CD4-positive, alpha-beta T cell treated with Interleukin-12 subunit alpha and Interleukin-12 subunit beta, for 1 hour (primary cell): ENCODE measurements at places on chromosomes 4 and X.

GRCh38 chr4:142085513-142086292 lies 449.3 kb downstream of the IL15 start:
- no peak for DNase-seq

- DNase-seq, result no peak
Measured at GRCh38 chr4:68257719-68258118, 12.2 kb upstream of the TMPRSS11B start.

DNA sequence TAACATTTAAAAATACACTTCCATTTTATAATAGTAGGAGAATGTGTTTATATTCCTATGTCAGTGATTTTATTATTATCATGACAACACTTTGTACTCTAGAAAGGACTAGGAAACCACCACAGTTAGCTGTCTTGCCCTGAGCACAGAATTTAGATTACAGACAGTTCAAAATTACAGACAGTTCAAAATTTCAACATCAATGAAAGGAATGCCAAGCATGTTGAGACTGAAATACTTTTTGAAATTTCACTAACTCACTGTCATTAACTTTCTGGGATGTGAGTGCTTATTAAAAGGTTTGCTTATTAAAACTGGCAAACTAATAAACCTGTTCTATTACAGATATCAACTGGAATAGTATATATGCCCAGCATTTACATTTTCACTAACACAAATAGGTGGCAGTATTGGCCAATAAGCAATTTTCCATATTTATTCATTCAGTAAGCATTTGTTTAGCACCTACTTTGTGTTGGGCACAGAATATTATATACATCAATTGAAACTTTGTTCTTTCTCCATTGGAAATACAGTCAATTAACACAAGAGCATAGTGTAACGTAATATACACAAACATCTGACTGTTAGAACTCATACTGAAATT lies 179.4 kb downstream of the FBXW7 start:
- DNase-seq, result no peak

DNA sequence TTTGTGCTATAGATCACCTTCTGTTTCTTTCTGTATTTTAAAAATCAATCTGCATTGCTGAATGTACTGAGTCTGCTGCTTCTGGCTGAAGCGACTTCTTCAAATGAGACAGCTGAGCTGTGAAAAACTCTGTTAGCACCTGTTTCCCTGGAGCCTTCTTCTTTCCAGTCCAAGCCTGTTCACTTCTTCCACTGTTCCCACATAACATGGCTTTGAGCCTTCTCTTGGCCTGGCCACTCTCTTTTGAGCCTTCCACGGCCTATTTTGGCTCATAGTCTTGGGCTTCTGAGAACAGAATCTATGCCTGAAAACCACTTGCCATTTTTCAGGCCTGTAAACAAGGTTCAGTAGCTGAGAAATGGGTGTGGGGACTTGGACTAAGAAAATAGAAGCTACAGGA lies 132.9 kb upstream of the IGFBP7 start:
- no peak for DNase-seq

DNA sequence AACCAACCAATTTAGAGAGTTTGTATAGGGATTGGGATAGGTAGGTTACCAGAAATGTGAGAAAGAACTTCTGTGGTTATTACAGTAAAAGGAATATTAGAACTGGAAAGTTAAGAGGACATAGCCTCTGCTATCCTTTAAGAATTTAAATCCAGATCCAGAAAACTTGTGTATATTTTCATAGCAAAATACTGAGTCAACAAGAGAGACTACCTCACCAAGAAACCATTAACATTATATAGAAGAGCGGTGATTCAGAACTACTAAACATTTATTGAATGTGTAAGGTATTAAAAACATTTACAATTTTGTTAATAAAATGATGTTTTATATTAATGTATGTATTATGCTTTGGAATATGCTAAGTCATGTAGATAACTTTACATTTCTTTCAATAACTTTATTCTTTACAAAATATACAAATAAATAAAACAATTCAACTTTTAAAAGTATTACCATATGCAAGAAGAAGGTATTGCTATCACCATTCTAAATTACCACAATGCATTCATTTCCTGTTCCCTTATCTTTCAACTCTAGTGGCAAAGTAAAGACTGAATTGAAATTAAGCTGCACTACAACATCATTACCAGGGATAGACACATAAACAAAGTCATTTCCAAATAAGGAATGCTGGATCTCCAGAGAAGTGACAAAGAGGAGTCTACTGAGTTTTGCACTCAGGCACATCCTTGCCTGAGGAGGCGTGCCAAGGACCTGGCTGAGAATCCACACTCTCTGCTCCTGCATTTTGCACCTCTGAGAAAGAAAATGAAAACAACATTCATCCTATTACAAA lies 6.1 kb upstream of the BDH2 start:
- no peak for DNase-seq

GRCh38 chrX:140821280-140821679 lies 111.7 kb downstream of the LINC00632 start:
- DNase-seq, result no peak

DNA sequence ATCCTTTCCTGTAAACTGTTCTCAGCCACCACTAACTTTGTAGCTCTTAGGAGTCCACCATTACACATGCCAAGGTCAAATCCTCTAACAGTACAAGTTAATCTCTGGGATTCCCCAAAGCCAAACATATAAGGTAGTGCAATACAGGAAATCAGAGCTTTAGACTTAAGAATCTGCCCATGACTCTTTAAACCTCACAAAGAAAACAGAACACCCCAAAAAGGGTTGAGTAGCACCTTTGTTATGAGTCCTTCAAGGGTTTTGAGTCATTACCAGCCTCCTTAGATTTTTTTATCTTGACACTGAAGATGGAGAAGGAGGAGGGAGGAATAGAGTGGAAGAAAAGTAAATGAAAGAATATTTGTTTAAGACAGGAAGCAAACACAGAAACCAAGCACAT lies 243.9 kb upstream of the SPANXN1 start:
- no peak for DNase-seq

DNA sequence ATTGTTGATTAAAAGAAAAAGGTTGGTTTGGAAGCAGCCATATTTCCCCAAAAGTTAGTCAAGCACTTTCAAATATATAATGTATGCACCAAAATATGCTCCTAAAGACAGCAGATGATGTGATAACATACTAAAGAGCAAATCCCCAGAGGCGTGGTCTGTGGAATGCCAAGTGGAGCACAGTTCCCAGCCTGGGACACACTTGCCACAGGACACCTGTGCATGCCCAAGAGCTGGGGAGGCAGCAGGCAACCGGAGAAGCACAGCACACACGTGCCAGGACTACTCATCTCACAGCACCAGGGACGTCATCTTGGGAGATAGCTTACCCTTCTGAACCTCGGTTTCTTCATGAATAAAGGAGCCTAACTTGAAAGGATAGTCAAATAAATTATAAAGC lies 12.5 kb downstream of the STX18 start:
- DNase-seq, result no peak

GRCh38 chrX:19121898-19122640 lies at the start of gene ADGRG2:
TSS of gene ADGRG2 (minus strand) at chrX:19122468. CDS start at chrX:19068834, 53,634 bp downstream.
- DNase-seq, result no peak

GRCh38 chr4:69828828-69829227 lies 31.1 kb downstream of the SULT1E1 start:
- DNase-seq, result no peak

- no peak for DNase-seq
Measured at GRCh38 chr4:44791831-44792230, 65.5 kb upstream of the GNPDA2 start.

DNA sequence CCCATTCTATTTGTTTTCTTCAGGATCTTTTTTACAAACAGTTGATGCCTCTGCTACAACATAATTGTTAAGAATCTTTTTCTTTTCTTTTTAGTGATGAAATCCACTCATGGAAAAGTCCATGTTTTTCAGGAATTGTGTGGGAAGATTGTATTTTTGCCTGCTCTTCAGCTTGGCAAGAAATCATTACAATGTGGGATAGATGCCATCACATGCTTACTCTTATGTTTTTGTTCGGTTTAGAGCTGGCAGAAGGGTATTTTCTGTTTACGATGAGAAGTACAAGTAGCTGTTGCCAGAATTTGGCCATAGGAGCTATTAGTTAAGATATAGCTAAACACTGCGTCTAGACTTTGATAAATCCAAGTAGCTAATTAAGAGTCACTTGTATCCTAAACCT lies 2585.3 kb downstream of the ARAP2 start:
- DNase-seq, result no peak

- DNase-seq, result no peak
Measured at GRCh38 chr4:15951781-15952180, 11.2 kb downstream of the FGFBP2 start.

- no peak for DNase-seq
Measured at GRCh38 chr4:55733932-55734331, 85.7 kb upstream of the EXOC1L start.

GRCh38 chrX:65726715-65727114 lies 59.3 kb downstream of the MSN start:
- no peak for DNase-seq

- DNase-seq, result no peak
Measured at GRCh38 chr4:149885896-149886295, 70.3 kb upstream of the IQCM start.

GRCh38 chr4:27835851-27836250 lies 975.2 kb downstream of the STIM2 start:
- no peak for DNase-seq

DNA sequence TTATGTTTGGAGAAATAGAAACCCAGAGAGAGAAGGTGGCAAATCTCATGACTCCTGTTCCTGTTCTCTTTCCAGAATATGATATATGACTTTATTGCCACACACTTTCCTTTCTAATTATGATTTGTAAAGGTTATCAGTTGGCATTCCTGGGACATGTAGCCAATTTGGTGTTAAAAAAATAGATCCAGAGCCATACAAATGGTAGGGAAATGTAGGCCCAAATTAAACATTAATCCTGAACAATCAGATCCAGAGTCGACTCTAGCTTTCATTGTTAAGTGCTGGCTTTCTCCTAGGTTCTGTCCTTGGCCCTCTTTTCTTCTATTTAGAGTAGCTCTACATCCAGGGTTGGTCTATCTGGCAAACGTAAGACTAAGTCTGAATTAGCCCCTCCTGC lies 69.8 kb upstream of the LONRF3 start:
- DNase-seq, result no peak

- DNase-seq, result no peak
Measured at GRCh38 chr4:46484881-46485280, 95.0 kb upstream of the GABRA2 start.

DNA sequence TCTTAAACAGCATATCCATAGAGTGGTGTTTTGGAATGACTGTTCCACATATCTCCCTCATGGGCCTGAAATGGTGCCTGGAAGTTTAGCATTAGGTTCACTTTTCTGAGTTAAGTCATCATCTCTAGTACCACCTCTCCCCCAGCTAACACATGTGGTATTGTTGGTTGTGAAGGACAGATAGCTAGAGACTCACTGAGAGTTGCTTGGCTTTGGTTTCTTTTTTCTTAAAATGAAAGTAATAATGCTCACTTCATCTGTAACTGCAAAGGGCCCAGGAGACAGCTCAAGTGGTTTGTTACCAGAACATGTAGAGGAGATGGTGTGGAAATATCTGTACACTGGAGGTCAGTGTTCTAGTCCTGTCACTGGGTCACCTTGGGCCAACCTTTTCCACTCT lies 90.9 kb downstream of the EFNB1 start:
- DNase-seq, result no peak

- no peak for DNase-seq
Measured at GRCh38 chrX:86078650-86079049, 31.3 kb upstream of the CHM start.

DNA sequence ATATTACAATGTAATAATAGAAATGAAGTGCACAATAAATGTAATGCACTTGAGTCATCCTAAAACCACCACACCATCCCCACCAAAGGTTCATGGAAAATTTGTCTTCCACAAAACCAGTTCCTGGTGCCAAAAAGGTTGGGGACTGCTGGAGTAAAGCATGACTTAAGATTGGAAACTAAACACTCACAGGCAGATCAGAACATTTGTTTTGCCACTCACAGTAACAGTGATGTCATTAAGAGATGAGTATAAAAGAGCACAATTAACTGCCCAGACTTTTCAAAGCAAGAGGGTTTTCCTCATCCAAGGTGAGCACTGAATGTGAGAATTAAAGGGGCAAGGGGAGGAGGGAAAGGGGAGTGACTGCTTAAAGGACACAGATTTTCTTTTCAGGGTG lies 35.6 kb downstream of the MAP7D3 start:
- DNase-seq, result no peak

DNA sequence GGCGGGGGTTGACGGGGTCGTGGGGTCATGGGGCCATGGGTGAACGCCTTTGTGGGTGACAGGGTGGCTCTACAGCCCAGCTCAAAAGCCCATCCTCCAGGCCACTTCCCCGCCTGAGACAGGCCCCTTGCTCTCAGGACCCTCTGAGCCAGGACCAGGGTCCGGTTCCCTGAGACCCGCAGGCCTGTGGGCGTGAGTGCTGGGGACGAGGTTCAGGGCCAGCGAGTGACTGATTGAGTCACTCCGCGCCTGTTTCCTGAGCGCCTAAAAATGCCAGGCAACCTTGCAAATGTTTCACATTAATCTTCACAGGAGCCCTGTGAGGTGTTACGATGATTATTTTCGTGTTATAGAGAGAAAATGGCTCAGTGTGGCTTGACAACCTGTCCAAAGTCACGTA lies 97.8 kb downstream of the ZNF674 start:
- no peak for DNase-seq

GRCh38 chr4:106258145-106259045 lies 57.6 kb downstream of the TBCK start:
- DNase-seq, result no peak

GRCh38 chr4:6250235-6250983 lies 19.2 kb upstream of the WFS1 start:
- peak; percentile 76 for DNase-seq
